Esophagus muscularis mucosa (tissue), 4 donors: ENCODE measurements at places on chromosomes 3 and 15.

GRCh38 chr15:44311136-44311535 is 22.6 kb downstream of the GOLM2 start:
- DNase-seq, result no peak

DNA sequence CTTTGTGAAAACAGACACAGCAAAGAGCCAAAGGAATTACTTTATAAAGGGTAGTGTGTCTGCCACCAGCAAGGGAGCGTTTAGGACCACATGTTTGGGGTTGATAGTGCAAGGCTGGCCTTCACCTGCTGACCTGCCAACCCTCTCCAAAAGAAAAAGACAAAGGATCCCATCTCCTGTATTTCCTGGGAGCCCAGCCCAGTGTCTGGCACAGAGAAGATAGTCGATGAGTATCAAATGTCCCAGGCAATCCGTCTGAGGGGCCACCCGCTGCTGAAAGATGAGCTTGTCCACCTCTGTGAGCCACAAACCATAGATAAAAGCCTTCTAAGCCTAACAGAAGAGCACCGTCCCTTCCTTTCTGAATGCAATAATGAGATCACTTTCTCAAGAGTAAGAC is 154.8 kb upstream of the CTNNB1 start:
- peak; percentile 66 for DNase-seq

DNA sequence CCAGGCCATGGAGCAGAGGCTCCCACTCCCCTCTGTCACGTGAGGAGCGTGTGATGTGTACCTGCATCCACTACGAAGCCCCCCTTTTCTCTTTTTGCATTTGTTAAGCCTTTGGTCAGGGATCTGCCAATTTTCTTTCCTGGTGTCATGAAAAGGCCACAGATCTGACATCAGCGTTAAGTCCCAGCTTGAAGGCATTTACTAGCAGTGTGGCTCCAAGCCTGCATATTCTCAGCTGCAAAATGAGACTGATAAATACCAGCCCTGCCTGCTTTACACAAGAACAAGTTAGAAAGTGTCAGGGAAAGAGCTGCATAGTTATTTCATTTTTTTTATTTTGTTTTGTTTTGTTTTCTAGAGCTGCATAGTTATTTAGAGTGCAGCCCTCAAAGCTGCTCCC is 2.3 kb upstream of the ANKRD63 start:
- no peak for DNase-seq

DNA sequence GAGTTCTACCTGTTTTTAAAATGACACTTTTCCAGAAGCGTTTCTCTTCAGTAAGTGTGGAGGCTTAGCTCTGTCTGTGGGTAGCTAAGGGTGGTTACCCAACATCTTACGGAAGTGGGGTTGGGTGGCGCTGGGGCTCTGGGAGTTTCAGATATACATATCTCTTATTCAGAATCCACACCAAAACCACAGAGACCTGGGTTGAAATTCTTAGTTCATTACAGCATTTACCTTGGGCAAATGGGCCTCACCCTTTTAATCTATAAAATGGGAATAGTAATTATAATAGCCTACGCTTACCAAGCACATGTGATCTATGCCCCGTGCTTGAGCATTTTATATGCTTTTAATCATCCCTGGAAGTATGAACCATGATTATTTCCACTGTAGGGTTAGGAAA is 9.4 kb downstream of the PTPRG start:
- DNase-seq, result no peak

DNA sequence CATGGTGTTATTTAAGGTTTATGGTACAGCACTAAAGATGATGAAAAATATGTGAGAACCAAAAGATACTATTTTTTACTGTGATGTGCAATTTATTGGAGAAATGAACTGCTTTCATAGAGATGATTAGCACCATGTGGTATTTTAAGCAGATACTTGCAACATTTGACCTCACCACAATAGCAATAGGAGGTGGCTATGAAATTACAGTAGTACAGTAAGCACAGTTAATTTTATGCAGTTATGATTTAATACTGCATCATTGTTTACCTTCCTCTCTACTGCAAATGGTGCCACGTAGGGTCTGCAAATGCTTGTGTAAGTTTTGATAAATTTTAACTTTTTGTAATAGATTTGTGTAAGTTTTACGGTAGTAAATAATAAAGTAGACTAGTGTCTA is 14.0 kb downstream of the PYGO1 start:
- DNase-seq, result no peak

GRCh38 chr15:56906766-56907165 is 11.7 kb upstream of the TCF12 start:
- no peak for DNase-seq

DNA sequence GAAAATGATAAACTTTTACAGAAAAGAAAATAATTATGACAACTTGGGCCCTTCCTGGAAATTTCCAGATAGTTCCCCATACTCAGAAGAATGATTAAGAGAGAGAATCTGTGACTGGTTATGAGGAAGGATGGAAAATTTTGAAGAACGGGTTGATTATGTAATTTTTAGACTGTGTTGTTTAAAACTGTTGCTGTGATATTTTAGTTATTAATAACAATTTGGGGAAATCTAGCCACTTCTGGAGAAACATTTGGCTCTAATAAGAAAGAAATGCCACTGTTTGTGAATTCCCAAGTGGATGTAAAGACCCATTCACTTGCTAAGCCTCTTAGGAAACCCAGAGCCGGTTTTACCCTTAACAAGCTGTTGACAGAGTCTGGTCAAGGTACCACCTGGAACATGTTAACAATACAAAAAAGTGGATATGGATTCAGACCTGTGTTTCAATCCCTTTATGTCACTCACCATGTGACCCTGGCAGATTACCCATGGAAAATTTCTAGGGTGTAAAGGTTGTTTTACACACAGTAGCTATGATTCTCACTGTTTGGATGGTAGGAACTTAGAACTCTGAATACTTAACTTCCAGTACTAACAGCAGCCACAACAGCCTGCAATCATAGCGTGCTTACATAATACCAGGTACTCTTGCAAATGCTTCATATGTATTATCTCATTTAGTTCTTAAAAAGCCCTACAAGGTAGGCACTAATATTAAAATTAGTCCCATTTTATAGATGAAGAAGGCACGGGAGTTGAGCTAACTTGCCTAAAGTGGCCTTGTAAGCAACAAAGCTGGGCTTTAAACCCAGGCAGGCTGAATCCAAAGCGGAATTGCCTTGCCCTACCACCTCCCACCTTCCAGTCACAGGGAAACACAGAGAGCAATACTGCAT is 32.0 kb downstream of the ZBTB38 start:
- DNase-seq, result no peak

DNA sequence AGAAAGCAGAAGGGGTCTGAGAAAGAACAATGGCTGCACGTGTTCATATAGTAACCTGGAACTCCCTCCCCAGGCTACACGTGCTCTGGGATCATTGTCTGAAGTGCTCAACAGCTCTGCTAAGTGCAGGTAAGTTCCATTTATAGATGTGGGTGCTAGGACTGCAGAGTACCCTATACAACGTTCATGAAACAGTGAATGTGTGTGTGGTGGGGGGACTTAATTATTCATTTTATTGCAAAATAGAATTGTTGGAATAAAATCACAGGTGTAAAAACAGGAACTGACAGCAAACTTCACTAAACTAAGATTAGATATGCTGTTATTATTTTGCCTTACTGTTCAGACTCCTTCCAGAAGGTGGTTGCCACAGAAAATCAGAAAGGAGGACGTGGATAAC is 68.5 kb downstream of the CCR4 start:
- DNase-seq, result no peak

DNA sequence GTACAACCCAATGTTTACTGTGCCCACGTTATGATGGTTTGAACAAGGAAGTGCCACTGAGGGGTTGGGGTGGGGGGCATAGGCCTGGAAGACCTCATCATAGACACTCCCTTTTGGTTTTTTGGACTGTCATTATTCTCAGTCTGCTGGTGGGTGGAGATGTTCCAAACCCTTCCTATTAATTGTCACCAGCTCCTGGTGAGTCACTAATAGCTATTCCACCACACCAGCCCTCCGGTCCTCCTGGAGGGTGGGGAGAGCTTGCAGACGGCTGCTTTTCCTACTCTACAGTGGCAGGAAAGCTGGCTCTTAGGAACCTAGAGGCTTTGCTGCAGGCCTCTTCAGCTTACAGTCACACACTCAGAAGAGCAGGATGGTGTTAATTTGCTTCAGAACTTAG is 9.0 kb upstream of the COPG1 start:
- DNase-seq, result no peak

DNA sequence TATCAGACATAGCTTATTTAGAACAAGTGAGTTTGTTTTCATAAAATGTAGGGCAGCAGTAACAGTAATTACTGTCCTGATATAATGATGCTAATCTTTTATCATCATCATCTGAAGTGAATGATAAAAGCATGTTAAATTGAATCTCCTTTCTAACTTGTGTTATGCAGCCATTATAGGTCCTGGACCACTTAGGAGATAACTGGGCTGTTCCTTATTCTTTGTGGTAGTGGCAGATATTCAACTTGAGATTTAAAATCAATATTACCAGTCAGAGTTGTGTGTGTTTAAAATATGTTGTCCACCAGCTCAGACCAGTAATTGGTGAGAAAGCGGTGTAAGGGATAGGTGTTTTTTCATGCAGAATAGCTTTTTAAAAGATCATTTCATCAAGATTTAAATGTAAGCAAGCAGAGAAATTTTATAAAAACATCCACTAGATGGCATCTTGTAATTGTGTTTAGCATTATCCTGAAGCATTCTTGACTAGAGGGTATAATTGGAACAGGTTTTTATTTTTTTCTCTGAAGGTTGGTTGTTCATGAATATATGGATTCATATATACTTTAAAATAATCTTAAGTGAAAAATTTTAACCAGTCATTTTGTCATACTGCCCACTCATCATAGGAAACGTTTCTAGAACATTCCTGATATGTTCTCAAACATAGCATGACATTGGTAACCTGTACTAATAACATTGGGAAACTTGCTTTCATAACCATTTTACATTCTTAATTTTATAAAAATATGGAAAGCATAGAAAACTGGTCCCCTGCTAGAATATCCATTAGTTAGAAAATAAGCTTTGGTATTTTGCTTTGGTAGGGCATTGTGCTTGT is 153.9 kb downstream of the BBX start:
- no peak for DNase-seq

GRCh38 chr3:151219056-151219455 is 16.0 kb upstream of the GPR171 start:
- no peak for DNase-seq

DNA sequence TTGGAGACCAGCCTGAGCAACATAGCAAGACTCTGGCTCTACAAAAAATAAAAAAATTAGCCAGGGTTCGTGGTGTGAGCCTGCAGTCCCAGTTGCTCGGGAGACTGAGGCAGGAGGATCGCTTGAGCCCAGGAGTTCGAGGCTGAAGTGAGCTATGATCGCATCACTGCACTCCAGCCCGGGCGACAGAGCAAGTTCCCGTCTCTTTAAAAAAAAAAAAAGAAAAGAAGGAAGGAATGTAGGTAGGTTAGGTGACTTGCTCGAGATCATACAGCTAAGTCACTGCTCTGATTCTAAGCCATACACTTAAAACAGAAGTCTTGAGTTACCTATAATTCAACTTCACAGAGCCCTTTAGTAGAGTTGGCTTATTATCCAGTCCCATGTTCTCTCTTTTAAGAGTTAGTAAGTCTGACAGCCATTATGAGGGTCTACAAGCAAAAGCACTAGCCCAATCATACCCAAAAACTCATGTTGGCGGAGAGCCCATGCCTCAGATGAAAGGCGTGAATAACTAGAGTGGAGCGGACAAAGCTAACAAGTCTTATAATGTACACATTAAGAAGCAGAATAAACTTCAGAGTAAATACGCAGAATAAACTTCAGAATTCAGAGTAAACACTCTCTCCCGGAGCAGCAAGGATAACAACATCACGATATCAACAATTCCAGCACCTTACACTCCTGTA is 768 bp downstream of the AAGAB start:
- DNase-seq, result no peak

- DNase-seq, result no peak
These were observed 105.4 kb downstream of the FGF12 start for GRCh38 chr3:192621909-192622308.

DNA sequence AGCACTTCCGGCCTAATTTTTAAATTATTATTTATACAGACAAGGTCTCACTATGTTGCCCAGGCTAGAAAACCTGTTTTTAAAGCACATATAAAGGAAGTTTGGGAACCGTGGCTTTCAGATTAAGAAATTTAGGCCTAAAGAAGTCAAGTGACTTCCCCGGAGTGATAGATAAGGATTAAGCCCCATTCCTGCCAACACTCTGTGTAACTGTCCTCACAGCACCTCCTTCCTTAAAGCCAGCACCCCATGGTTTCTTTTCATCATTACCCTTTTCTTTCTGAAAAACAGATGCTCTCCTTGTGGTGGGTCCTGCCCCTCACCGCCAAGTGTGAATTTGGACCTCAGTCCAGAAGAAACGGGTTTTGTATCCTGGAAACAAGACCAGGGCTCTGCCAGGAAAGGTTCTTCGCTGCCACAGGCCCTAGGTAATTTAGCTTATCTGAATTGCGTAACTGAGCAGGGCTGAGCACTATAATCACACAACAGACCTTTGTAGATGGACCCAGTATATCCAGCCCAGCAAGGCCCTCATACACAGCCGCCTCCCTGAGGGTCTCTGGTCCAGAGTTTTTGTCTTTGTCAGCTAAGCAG is 231.3 kb downstream of the PLCL2 start:
- peak; percentile 81 for DNase-seq

DNA sequence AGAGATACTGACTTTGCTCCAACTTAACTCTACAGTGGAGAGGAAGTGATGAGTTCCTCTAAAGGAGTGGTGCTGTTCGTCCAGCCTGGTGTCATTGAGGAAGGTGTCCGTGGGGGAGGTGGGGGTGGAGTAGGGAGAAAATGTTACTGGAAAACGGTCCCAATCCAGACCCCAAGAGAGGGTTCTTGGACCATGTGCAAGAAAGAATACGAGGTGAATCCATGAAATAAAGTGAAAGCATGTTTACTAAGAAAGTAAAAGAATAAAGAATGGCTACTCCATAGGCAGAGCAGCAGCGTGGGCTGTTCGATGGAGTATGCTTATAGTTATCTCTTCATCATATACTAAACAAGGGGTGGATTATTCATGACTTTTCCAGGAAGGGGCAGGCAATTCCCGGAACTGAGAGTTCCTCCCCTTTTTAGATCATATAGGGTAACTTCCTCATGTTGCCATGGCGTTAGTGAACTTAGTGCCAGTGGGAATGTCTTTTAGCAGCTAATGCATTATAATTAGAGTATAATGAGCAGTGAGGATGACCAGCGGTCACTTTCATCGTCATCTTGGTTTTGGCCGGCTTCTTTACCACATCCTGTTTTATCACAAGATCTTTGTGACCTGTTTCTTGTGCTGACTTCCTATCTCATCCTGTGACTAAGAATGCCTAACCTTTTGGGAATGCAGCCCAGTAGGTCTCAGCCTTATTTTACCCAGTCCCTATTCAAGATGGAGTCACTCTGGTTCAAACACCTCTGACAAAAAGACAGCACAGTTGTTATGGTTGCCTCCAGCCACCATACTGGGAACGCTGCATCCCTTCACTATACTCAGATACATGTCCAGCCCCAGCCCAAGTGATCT is 38.6 kb downstream of the CLEC3B start:
- DNase-seq, result no peak

- DNase-seq, result peak; percentile 64
These were observed 15.8 kb downstream of the ILDR1 start for GRCh38 chr3:122006267-122006666.

- DNase-seq, result no peak
These were observed 27.1 kb downstream of the SHC4 start for GRCh38 chr15:48936666-48937065.
